Effector CD8-positive, alpha-beta T cell (primary cell): ENCODE measurements at places on chromosomes 2 and 18.

DNA sequence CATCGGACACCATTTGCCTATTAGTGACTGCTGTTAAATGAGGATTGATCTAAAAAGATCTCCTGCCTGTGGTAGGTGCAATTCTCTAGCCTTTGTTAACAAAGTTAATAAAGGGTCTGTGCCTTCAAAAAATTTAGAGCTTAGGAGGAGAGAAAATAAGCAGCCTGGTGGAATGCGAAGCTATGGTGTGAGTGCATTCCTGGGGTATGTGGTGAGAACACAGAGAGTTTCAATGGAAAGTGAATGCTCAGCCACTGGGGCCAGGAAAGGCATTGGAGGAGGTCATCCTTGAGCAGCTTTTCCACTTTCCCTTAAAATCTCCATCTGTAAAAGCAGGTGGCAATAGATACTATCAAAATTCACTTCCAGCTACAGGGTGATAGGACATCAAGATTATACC, 331.2 kb upstream of the LRATD1 start:
- no peak for DNase-seq

GRCh38 chr2:100960688-100961087, 41.4 kb upstream of the RPL31 start:
- no peak for DNase-seq

- no peak for DNase-seq
Observed at GRCh38 chr2:27003857-27004256, 28.9 kb upstream of the TMEM214 start.

- DNase-seq = no peak
Observed at GRCh38 chr2:206783718-206784117, 18.3 kb downstream of the FASTKD2 start.

DNA sequence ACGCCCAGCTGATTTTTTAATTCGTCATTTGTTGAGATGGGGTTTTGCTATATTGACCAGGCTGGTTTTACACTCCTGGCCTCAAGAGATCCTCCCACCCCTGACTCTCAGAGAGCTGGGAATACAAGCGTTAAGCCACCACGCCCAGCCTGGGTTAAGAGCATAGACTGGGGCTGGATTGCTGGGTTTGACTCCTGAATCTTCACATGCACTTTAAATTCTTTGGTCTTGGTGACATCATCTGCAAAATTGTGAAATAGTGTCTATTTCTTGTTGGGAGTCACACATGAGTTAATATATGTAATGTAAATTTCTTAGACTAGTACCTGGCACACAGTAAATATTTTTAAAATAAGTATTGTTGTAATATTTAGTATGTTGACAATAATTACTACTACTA, 257.4 kb downstream of the DOK6 start:
- no peak for DNase-seq

DNA sequence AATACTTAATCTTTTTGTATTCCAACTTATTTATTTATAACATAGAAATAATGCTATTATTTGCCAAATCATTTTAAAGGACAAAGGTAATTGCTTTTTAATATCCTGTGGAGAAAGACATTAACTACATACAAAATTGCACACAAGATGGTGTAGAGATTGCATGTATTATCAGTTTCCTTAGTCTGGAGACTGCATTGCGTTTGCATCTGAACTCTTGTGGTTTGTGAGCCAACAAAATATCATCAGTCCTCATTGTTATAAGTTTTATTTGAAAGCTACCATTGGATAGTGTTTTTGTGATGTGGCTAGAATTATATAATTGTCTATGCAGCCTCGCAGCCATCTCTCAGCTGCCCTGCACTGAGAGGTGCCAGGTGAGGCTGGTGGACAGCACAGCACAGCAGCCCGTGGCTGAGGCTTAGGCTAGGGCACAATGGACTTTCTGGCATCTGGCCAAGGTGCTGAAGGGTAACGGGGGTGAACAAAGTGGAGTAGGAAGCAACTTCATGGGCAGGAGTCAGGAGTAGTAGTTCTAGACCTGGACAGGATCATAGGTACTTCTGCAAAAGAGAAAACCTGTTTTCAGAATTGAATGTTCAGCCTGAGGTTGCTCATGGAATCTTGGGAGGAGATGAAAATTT, 15.1 kb downstream of the RASGRP3 start:
- DNase-seq = no peak

DNA sequence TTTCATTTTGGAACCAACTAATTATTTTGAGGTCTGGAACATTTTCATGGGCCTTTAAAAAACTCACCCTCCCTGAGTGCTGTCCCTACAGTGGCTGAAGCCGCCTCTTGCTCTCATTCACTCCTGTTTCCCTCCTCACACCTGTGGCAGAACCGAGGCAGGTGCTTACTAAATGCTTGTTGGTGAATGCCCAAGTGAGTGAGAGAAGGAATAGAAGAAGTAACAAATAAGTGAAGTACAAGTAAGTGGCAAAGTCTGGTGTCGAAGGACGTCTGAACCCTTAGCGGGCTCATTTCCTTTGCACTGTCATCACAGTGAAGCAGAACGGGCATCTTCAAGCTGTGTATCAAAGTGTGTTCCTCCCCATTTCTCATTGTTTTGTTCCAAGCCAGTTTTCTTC, 135.2 kb downstream of the RHBDD1 start:
- no peak for DNase-seq

- no peak for DNase-seq
Observed at GRCh38 chr18:26312199-26312598, 86.0 kb downstream of the TAF4B start.

DNA sequence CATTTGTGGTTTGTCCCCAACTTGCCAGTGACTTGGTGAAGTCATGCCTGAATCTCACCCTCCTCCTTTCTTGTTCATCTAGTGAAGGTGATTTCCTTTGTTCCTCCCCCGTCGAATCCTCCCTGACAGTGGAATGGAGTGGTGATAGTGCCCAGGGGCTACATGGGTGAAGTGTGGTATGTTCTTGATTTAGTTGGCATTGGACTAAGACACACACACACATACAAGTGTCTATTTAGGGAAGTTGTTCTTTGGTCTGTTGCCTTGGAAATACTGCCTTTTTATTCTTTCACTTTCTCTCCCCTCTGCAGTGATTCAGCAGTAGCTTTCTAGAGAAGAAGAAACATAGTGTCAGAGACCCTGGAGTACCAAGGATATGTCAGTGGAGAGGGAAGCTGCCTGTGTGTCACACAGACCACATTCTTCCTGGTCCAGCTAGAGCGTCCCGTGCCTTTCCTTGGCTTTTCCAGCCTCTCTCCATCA, 10.9 kb downstream of the INPP4A start:
- DNase-seq = no peak

DNA sequence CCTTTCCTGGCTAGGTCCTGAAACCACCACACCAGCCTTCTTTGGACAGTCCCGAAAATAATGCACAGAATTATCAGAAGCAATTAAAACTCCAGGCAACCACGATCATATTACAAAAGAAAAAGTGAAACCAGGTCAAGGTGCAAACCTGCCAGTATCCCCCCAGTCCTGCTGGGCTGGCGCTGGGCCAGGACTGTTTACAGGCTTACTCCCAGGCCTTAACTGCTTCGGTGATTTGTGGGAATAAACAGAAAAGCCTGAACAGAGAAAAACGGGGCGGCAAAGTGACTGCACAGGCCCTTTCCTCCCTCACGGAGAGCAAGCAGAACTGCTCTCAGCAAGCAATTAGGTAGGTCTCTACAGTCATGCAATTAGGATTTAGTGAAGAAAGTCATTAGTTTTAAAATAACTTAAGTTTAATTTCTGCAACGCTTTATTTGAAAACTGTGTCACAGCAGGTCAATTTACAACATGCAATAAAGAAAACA, 1.3 kb downstream of the HDAC4 start:
- DNase-seq = peak; percentile 37

- no peak for DNase-seq
Observed at GRCh38 chr2:222733846-222734702, 62.6 kb downstream of the MOGAT1 start.

GRCh38 chr18:45353530-45353929, 261.7 kb upstream of the SLC14A2 start:
- no peak for DNase-seq

DNA sequence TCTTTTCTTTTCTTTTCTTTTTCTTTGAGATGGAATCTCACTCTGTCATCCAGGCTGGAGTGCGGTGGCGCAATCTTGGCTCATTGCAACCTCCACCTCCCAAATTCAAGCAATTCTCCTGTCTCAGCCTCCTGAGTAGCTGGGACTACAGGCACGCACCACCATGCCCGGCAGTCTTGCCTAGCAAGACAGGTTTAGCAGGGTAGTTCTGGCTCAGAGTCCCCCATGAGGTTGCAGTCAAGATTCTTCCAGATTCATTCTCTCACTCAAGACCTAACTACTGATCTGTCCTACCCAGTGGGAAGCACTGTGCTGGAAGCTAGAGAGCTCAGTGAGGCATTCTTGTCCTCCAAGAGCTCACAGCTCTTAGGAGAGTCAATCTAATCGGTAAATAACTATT, 17.6 kb upstream of the ZAP70 start:
- no peak for DNase-seq

- DNase-seq = no peak
Observed at GRCh38 chr18:74166386-74166785, 18.1 kb downstream of the TIMM21 start.

DNA sequence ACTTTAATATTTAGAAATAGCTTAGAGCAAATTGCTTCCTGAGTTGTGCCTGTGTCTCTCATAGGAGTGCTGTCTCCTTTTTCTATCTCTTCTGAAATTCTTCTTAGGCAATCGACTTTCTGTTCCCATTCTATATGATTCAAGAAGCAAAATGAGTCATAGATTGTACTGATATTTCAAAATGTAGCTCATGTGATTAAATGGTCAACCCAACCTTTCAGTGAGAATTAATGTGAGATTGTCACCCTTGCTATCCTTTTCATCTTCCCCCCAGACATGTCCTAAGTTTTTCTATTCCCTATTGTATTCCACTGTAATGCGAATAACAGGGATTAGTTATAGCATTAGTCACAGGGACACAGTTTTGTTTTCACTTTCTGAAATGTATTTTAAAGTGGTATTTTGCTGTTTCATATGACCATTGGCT, 413.6 kb downstream of the THSD7B start:
- no peak for DNase-seq

DNA sequence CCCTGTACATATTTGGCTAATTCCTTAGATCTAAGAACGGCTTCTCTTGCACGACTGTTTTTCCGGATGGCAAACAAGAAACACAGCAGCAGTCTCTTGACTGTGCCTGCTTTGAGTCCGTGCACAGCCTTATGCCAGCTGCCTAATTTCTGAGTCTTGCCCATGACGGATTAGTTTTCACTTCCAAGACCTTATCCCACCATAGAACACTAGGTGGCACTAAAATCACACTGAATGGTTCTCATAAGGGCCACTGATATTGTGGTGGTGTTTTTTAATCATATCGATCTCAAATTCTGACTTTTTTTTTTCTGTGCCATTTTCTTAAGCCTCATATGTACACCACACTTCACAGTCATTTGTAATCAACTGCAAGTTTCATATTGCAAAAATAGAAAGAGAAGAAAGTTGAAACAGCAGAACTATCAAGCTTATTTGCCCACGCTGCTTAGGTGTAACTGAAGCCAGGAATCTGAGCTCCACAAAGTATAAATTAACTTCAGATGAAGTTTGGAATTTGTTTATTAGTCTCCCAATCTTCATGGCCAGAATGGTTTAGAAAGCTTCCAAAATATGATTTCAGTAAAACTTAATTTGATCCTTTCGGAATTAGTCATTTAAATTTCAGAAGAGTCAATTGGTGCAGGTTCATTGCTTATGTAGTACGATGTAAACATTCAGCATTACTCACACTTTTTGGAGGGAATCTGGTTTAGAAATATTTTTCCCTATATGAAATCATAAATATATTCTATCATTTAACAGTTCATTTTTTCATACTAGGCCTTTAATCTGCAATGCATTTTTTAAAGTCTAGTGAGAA, 45.5 kb upstream of the SCN7A start:
- DNase-seq = no peak

DNA sequence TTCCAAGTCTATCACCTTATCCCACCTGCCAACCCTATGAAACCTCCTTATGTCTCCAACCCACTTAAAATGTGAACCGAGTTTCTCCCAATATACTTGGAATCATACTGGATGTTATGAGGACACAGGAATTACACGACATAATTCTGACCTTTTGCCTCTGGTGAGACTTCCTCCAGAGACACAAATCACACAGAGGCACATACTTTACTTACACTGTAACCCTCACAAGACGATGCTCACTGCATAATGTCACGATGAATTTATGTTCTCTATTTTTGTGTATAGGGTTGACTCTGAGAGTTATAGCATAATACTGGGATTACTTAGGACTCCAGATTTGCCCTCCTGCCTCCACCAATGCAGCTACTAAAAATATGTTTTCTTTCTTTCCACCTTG, 28.0 kb upstream of the SETBP1 start:
- DNase-seq = no peak

- DNase-seq = no peak
Observed at GRCh38 chr2:18671363-18671762, 82.0 kb upstream of the NT5C1B start.

DNA sequence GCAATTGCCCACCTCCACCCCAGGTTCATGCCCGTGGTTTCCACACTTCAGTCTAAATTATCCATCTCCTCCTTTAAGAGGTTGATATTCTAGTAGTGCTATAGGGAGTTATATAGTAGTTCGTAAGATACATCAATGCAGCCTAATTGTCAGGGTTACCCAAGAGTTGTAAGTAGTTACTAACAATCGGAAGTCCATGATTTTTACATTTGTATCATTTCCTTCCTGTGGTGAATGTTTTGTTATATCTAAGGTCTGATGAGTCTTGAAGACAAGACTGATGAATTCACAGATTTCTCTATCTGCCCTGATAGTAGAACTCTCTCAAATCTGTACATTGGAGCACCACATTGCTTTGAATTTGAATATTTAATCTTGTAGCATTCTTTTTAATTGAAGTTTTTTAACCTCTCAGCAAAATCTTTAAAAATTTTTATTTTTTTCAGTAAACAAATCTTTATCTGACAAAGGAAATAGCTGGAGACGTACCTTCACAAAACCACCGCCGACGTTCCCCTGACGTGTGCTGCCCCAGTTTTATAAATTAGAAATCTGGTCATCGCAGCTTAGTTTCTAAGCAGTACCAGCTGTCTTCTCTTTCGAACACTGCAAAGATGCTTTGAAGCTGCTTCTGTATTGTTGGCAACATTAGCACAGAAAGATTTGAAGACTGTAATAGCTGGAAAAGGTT, 264.5 kb downstream of the SOCS6 start:
- DNase-seq = no peak

DNA sequence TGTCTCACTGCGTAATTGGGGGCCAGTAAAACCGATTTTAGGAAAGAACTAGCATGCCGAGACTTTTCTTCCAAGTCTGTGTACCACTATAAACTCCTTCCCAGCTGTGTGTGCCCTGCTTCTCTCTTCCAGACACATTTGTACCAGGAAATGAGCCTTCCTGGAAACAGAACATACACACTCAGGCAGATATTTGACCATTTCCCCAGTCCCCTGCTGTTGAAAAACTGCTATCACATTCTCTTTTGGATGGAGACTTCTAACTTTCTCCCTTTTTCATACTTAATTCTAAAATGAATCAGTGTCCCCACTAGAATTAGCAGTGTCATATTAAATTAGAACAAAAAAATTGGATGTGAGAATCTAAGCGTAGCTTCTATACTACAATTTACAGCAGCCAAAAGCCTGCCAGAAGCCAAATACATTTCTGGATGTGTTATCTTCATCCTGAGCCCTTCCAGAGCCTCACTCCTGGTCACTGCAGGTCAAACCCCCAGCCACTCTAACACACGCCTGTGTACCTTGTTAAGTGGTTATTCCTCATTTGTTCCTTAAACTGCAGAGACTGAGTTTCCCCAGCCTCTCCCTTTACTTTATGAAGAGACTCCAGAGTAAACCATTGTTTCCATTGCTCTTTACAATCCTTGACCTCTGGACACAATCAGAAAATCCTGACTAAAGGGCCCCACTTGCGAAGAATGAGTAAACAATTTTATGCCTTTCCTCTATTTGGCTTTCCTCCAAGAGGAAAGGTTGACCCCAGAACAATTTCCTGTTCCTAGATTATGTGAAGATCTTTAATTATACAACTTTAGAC, 20.4 kb downstream of the DSG4 start:
- DNase-seq = no peak
